CD4-positive, alpha-beta T cell treated with Interleukin-17A for 4 hours (primary cell): ENCODE measurements at places on chromosomes 5 and 9.

GRCh38 chr9:124347206-124347967 is 67.9 kb downstream of the PSMB7 start:
- no peak for DNase-seq

DNA sequence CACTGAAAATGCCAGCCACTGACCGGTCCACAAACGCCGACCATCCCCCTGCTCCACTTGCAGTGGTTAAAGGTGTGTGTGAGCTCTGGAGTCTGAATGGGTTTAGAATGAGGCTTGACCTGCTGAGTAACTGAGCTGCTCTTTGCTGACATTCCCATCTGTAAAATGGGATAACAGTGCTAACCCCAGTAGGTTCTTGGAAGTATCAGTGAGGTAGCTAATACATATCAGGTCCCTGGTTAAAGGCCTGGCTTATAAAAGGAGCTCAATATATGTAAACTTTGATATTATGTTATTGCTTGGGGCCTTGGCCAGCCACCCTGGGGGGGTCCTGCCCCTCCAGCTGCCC is 31.1 kb upstream of the DAB2IP start:
- DNase-seq = no peak

DNA sequence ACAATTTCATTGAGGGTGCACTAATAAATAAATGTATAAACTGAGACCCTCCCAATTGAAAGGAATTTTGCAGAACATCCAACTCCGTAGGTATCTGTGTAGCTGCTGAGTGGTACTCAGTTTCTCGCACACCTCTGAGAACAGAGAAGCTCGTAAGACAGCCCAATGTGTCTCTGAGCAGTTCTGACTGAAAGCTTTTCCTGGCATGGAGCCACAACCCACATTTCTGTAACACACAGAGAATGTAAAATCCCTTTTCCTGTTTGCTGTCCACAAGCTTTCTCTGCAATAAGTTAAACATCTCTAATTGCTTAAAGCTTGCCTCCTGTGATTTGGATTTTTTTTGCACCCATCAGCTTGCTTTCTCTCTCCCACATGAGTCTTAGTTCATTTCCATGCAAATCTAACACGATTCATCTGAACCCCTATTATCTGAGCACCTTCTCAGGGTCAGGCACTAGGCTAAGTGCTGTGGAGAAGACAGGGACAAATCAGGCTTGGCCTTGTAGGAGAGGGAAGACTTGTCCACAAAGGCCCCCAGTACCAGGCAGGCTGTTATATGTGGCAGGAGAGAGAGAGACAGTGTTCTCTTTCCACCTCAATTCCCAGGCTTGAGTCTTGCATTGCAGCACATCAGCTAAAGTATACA is 44.2 kb upstream of the COL15A1 start:
- DNase-seq = no peak

- peak; percentile 48 for DNase-seq
These were observed 10.6 kb upstream of the CXXC5 start for GRCh38 chr5:139637438-139638089.

- no peak for DNase-seq
These were observed 329.5 kb downstream of the ICE1 start for GRCh38 chr5:5751987-5752386.

DNA sequence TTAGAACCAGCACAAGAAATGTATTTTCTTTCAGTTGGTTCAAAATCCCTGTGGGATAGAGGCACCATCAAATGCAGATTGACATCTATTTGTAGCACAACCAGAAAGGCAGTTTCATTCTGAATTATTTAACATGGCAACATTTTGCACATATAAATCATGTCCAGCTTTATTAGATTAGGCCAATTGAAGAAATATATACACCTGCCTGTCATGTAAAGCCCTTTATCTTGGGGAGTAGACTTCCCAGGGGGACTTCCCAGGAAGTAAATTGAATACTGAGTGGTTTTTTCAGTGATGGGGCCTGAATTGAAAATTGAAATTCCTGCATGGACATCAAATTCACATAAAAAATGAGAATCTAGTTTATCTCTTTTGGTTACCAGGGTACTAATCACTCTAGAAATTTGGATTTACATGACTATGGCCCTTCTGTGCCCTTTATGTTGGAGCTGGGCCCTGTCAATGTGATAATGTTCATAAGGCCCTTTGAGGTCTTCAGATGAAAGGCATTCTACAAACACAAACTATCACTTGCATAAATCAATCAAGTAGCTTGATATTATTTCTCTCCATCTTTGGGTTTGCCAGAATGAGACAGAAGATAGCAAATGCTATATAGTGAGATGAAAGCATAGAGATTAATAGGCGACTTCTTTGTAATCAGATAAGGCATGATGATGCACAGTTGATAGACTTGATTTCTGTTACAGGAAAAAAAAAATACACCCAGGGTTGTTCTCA is 26.2 kb upstream of the ZNF608 start:
- no peak for DNase-seq

- DNase-seq = no peak
These were observed 208.9 kb downstream of the CFAP90 start for GRCh38 chr5:7642029-7642428.

- DNase-seq = no peak
These were observed 39.3 kb downstream of the BOD1 start for GRCh38 chr5:173577166-173577565.

DNA sequence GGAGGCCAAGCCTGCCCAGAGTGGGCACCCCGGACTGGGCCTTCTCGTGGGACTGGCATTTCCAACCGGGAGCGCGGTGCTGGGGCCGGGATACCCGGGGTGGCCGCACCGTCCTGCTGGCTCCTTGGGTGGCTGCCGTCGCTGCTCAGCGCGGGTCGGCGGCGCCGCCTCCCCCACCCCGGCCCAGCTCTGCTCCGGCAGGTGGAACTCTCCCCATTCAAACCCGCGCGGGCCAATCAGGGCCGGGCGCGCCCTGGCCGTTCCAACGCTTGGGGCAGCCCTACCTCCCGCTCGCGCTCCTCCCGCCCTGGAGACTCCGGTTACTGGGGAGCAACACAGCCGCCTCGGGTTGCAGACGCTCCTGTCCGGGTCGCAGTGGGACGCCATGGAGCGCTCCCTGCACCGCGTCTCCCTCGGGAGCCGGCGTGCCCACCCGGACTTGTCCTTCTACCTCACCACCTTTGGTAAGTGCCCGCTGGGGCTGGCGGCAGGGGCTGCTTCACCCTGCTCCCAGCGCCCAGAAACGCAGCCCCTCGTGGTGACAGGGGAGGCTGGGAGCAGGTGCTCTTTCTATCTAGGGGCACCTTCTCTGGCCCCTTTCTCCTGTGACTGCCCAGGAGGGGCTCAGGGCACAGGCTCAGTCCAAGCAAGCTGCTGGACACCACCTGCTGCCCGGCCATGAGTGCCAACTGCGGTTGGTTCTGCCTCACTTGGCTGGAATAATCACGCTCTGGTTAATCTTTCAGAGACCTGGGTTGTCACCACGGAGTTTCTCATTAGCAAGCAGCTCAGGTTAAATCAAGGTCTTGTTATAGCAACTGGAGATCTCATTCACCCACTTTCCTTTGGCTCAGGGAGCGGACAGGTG is at the start of gene RGS3:
Gene RGS3 (plus strand): TSS at position 310 of the 868 bp plus-strand sequence. CDS start 76 bp downstream, at position 386.
- no peak for DNase-seq

GRCh38 chr9:98750364-98751060 is 41.8 kb upstream of the GABBR2 start:
- no peak for DNase-seq

DNA sequence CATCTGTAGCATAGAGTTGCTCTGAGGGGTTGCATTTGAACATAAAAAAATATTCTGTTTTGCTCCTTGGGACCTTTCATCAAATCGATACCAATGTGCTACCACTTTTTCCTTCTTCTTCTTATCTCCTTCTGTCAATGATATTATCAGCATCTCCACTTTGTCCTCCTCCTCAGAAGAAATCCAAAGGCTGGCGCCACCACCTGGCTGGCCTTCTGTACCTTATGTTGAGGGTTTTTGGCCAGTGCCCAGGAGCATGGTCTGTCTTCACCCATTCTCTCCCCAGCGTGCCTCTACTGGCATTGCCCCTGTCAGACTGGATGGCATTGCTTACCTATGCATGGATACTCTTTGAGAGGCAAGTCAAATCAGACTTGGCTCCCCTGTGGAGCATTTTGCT is 167.2 kb downstream of the CFAP90 start:
- DNase-seq = no peak

DNA sequence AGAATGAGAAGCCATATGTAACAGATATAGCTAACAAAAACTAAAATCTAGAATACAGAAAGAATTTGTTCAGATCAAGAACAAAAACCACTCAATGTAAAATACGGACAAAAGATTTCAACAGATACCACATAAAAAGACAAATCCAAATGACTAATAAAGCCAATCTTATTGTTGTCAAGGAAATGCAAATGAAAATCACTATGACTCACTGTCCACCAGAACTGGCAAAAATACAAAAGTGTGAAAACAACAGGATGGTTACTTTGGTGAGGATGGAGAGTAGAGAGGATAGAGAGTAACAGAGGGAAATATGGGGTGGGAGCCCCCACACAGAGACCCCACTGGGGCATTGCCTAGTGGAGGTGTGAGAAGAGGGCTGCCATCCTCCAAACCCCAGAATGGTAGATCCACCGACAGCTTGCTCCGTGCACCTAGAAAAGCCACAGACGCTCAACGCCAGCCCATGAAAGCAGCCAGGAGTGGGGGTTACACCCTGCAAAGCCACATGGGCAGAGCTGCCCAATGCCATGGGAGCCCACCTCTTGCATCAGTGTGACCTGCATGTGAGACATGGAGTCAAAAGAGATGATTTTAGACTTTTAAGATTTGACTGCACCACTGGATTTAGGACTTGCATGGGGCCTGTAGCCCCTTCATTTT is 15.2 kb upstream of the RHOBTB3 start:
- DNase-seq = no peak

GRCh38 chr5:137361280-137361679 is 137.8 kb downstream of the SPOCK1 start:
- DNase-seq = no peak

DNA sequence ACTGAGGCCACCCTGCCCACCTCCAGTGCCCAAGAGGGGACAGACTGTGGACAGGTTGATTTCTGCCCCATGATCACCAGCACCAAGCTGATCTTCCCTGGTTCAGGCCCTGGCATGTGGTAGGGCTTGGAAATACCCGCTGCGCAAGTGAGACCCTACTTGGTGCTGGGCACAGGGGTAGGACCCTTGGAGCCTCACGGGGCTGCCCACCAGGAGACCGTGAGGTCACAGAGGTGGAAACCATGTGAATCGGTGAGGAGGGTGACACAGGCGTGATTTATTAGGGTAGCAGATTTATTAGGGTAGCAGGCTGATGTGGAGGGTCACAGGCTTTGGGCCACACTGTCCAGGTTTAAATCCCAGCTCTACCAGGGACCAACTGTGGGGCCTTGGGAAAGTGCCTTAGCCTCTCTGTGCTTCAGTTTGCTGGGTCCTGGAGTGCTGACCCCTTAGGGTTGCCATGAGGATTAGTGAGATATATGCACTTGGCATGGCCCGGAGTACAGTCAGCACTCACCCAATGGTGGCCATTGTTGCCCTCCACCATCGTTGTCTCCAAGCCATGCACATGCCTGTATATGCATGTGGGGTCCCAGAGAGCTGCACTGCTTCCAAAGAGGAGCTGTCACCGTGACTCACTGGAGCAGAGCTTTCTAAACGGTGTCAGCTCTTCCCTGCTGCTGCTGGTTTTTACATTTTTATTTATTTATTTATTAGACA is 20.9 kb upstream of the DUSP1 start:
- DNase-seq = no peak

- no peak for DNase-seq
These were observed 31.9 kb upstream of the SUSD3 start for GRCh38 chr9:93026640-93027039.

GRCh38 chr5:179791881-179792611 is 1.7 kb upstream of the LTC4S start:
- no peak for DNase-seq

GRCh38 chr5:153551537-153552079 is 61.1 kb downstream of the GRIA1 start:
- DNase-seq = no peak

- no peak for DNase-seq
These were observed 90.2 kb upstream of the SH3GL2 start for GRCh38 chr9:17488662-17489061.

DNA sequence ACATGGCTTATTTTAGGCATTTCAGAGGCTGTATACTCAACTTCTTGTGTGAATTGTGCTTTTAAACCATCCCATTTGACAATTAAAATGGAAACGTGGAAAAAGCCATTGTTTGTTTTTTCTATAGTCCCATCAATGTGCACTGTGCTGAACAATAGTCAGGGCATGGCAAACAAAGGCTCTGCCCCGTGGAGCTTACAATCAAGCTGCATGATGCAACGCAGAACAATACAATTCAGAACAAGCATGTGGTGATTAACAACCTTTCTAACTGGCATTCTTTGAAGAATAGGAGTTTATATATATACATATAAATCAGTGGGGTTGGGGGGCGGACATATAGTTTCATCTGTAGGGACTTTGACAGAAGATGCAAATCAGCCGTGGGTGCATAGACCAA is 2125.4 kb upstream of the WWC1 start:
- DNase-seq = no peak

GRCh38 chr5:135705941-135706466 is 127.2 kb upstream of the CXCL14 start:
- no peak for DNase-seq

DNA sequence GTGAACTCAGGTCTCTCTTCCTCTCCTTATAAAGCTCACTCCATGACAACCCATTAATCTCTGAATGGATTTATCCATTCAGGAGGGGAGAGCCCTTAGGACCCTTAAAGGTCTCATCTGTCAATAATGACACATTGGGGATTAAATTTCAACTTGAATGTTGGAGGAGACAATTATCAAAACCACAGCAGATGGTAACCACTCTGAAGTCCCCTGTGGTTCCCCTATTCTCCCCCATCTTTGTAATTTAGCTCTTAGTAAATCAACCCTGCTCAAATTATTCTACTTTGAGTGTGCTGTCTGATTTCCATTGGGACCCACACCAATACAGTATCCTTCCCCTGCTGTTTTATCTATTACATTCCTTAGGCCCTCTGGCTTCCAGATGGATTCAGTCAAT is 72.0 kb upstream of the RAI14 start:
- no peak for DNase-seq

DNA sequence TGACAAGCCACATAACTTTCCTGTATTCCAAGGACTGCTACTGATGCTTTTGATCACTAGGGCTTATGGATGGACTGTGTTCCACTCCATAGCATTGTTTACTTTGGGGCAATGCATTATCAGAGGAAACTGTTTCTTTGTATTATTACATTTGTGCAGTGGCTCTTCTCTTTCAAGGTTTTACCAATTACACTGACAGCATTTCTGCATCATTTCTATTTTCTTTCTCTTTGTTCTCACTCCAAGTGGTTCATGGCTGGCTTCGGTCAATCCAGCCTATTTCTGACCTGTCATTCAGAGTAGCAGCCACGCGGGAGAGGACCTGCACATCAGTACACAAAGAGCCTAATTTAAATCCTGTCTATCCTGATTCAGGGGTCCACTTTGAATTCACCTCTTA is 711.0 kb downstream of the TLE4 start:
- DNase-seq = no peak

- no peak for DNase-seq
These were observed 29.2 kb downstream of the OSTF1 start for GRCh38 chr9:75117564-75117963.

GRCh38 chr5:119274767-119275130 is 81.1 kb upstream of the TNFAIP8 start:
- peak; percentile 43 for DNase-seq

GRCh38 chr9:35237311-35237710 is 75.5 kb downstream of the UNC13B start:
- DNase-seq = no peak

- peak; percentile 36 for DNase-seq
These were observed 60.6 kb upstream of the ZFR start for GRCh38 chr5:32504989-32505596.
